ENCODE measurements at places on chromosomes 12 and 14.

DNA sequence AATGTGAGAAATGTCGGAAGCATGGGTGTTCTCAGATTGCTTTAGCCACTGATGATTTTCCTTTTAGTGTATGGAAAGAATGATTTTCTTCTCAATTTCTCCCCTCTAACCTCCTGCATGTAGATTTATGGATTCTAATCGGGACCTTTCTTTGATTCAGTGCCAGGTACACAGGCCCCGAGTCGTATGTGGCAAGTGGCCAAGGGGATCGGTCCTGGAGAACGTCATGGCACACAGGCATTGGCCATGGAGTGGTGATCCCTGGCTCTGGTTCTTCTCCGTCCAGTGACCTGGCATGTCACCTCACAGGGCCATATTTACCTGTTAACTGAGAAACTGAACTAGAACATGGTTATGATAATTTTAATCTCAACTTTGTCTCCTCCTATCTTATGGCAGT, 58.1 kb downstream of the ETV6 start:
- DNase-seq, result no peak

DNA sequence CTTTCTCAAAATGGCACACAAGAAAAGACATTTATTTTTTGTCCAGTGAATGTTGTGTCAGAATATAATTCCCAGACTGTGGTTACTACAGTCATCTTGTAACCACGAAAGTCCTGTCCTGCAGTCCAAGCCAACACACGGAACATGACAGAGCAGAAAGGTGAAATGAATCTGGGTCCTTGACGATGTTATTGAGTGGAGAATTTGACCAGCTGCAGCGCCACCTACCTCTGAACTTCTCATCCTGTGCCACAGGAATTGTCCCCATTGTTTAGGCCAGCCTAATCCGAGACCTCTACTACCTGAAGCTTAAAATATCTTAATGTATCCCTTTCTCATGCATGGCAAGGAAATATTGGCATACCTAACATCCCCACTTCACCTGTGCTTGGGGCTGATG, 64.1 kb upstream of the OTX2 start:
- no peak for DNase-seq

- DNase-seq, result no peak
Observed at GRCh38 chr14:105146181-105146975, 22.2 kb downstream of the JAG2 start.

- DNase-seq, result no peak
Observed at GRCh38 chr12:121318121-121318520, 21.6 kb upstream of the CAMKK2 start.

GRCh38 chr12:4215229-4216186, 58.1 kb upstream of the CCND2 start:
- no peak for DNase-seq

DNA sequence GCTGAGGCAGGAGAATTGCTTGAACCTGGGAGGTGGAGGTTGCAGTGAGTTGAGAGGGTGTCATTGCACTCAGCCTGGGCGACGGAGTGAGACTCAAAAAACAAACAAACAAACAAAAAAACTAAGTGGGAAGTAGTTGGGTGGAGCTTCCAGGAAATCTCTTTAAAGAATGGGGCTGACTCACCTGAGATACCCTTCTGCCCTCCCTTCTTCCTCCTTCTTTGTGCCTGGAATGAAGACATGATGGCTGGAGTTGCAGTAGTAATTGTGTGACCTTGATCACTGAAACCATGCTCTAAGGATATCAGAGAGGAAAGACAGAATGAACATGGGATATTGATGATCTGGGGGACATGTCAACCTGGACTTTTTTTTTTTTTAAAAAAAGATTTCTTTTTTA, 87.6 kb upstream of the MED13L start:
- no peak for DNase-seq

DNA sequence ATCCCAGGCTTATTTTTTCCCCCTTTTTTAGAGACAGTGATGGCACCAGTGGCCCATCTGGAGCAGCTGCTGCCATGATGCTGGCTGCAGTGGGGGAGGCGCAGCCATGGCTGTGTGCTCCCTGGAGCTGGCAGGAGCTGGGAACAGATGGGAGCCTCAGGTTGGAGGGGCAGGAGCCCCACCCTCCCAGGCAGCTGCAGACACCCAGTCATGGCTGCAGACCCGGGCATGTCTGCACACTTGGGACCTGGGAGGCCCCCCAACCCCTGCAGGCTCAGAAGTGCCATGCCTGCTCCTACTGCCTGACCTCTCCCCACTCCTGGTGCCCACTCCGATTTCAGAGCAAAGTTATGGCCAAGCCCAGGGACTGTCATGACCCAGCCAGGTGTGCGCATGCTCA, 25.1 kb downstream of the CDKL1 start:
- no peak for DNase-seq

DNA sequence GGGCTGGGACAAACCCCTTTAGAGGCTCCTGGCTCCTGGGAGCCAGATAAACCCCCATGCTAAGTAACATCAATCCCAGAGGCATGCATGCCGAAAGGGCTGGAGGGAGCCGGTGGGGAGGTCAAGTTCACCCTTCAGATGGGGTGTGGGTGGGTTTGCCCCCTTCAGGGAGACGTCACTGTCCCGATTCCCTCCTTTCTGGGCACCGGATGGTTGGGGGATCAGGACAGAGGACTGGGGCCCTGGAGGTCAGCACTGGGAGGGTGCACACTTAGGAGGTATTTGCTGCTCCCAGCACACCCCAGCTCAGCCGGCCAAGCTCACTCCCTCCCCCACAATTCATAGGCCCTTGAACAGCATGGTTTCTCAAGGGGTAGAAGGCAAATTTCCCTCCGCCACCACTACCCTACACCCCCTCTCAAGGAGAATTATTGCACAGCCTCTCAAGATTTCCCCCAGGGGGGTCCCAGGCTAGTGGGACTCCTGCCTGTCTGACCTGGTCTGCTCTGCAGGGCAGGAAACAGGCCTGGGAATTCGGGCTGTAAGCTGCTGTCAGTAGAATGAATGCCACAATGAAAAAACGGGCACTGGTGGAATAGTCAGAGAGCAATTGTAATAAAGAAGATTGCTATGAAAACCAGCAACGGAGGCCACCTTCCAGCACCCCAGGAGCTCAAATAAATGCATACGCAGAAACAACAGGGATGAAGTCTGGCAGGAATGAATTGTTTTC, 63.5 kb downstream of the GALNT16 start:
- DNase-seq, result no peak

GRCh38 chr12:102298022-102298421, 100.4 kb upstream of the PMCH start:
- DNase-seq, result no peak

- no peak for DNase-seq
Observed at GRCh38 chr12:91704446-91704845, 441.2 kb downstream of the BTG1 start.

- no peak for DNase-seq
Observed at GRCh38 chr12:108573317-108573716, 10.9 kb downstream of the ISCU start.

GRCh38 chr14:37526994-37527393, 68.1 kb downstream of the FOXA1 start:
- DNase-seq, result no peak

GRCh38 chr14:98893675-98894074, 378.3 kb downstream of the BCL11B start:
- no peak for DNase-seq

- DNase-seq, result no peak
Observed at GRCh38 chr14:105682956-105683570, 156.7 kb downstream of the TMEM121 start.

- no peak for DNase-seq
Observed at GRCh38 chr12:88448337-88448915, 131.8 kb downstream of the KITLG start.

DNA sequence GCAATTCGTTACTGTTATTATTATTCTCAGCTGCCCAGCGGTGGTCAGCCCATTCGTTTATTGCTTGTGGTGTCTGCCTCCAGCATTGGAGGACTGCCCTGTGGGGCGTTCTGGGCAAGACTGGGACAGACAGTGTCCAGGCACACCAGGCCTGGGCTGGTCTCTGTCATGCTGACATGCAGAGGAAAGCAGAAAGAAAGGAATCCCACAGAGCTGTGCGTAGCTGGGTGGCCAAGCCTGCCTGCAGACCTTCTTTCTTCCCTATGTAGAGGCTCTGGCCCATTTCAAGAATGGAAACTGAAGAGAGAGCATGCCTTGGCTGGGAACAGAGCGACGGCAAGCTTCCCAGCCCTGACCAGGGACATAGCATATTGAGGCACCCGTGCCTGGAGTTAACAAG, 525.3 kb upstream of the TBX3 start:
- no peak for DNase-seq

DNA sequence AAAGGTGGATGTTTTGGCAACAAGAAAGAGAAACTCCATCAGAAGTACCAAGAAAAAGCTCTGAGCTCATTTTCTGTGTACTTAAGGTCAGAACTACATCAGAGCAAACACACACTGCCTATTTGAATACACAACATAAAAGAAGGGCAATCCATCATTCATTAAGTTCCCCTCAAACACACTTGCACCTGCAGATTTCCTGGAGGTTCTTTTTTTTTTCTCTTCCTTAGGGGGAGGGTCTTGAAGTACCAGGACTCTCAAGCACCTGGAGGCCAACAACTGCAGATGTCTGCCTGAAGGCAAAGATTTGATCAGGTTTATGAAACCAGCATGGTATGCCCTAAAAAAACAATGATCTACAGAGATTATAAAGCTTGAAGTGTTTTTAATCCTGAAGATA, 26.1 kb upstream of the PTHLH start:
- no peak for DNase-seq

DNA sequence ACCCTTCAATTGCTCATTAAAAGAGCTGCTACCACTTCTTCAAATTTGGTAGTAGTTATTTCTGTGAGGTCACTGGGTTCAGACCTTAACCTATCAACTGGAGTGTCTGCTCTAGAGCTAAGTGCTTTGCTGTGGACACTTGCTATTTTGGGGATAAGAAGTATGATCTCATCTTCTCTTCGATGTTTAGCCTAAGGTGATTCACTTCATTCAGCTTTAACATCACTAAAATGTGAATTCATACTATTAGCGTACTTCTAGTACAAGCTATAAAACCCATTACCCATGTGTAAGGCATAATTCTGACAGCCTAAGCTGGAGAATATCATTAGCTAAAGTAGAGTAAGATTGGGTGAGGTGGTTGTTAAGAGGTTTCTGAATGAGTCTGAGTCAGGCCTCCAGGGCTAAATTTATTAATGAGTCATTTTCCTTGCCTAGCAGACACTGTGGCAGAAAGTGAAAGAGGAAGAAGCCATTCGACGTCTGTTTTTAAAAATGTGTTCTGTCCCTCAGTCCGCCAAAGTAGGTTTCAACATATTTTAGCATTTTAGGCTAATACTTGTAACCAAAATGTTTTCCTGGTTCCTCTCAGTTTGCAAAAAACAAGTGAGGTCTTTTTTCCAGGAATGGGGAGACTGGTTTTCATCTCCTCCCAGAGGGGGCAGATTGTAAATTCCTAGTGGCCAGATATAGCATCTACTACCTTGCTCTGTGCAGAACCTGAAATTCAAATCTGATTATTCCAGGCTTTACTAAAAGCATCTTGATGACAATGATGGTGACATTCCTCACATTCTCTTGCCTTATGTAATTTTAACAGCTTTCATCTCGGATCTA, 103.6 kb downstream of the SSPN start:
- DNase-seq, result no peak

GRCh38 chr14:51917193-51917592, 56.8 kb downstream of the GNG2 start:
- no peak for DNase-seq

DNA sequence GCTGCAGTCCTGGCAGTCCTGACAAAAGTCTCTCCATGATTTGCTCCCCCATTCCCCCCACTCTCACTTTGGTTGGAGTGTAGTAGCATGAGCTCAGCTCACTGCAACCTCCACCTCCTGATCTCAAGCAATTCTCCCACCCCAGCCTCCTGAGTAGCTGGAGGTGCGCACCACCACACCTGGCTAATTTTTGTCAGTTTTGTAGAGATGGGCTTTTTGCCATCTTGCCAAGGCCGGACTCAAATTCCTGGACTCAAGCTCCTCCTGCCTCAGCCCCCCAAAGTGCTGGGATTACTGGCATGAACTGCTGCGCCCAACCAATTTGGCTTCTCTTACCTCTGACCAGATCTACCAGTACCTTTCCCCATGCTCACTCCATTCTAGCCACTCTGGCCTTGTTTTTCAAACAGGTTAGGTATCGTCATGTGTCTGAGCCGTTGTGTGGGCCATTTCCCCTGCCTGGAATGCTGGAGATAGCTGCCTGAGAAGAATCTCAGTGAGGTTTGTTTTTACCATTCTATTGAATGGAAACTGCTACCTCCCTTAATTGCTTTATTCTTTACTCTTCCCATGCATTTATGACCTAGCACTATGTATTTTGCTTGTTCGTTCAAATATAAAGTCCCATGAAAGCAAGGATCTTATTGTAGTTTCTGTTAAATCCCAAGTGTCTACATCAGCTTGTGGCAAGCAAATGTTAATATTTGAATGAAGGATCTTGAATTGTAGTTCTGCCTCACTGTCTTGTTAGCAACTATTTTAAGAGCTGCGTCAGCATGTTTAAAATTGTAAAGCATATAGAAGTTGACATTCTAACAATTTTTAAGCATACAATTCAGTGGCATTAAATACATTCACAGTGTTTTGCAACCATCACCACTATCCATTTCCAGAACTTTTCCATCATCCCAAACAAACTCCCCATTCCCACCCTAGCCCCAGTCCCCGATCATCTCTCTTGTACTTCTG, 39.7 kb downstream of the CPSF6 start:
- DNase-seq, result no peak

GRCh38 chr12:103139876-103140275, 182.4 kb downstream of the ASCL1 start:
- no peak for DNase-seq

Data from stimulated activated CD8-positive, alpha-beta memory T cell treated with anti-CD3 and anti-CD28 coated beads, Interleukin-15, amount 100 ng/mL, for 1 hour (primary cell).